ENCODE measurements at places on chromosomes 5 and 9.

DNA sequence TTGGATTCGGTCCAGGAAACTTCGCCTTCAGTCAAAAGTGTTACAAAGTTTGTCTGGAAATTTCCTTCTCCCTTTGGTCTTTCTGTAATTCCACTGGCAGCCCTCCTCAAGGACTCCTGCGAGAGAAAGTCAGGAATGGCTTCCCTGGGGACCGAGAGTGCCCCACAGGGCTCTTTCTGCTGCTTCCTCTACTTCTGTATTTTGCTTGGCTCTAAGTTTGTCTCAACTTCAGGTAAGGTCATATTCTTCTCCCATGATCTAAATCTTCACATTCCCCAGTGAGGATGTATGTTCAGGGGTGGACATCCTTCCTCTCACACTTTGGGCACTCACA, 10.3 kb upstream of the RIOK2 start:
- no peak for DNase-seq

DNA sequence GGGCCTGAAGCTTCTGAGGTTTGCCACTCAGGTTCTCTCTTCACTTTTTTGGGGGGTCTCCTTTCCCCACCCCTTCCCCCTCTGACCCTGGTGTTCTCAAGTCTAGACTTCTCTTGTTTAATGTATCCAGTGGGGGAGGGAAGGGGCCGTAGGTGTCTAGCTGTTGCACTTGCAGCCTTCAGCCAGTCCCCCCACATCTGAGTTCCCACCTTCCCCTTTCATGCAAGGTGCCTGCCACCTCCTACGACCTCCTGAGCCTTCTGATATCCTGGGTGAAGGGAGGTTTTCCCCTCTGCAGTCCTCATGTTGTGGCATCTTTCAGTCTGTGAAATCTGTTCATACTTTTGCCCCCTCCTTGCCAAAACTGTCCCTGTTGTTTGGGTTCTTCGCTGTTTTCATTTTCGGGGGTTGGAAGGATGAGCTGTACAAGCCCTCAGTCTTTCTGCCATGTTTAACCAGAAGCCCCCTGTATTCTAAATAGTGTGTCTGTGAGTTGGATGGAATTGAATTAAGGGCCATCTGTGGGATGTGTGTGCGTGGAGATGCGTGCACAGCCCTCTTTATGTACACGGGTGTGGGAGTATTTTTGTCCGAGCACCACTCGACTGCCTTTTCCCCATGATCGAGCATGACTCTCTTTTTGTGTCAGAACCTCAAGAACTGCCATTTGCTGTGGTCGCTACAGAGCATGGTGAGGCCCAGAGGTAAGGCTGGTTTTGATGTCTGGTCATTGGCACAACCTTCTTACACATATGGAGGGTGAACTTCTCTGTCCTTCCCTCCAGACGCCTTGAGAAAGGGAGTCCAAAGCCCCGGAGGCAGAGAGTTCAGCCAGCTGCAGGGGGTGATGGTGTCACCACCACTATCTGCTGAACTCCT, 23.6 kb downstream of the PRRC2B start:
- no peak for DNase-seq

- DNase-seq: no peak
Measured at GRCh38 chr5:170439944-170440269, 50.7 kb upstream of the KCNMB1 start.

DNA sequence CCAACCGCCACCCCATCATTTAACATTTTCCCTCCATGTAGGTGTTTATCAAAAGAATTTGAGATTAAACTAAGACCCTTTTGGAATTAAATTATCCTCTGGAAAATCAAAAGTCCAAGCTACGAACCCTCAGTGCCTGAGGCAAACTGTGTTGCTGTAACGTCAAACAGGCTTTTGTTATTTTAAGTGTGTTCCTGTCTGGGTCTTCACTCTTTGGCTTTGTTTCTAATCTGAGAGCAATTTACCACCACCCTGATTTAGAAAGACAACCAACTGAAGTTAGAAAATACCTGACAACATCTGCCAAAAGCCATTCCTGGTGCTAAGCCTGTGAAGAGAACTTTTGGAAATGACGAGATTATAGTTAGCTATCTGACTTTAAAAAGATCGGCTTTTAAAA, 199.9 kb downstream of the DIRAS2 start:
- no peak for DNase-seq

- DNase-seq: no peak
Measured at GRCh38 chr9:129343424-129344375, 165.6 kb upstream of the IER5L start.

- DNase-seq: no peak
Measured at GRCh38 chr5:57680686-57681085, 198.1 kb upstream of the ACTBL2 start.
